ENCODE measurements at places on chromosomes 11 and 22.

GRCh38 chr11:26084313-26084712, 247.6 kb upstream of the ANO3 start:
- no peak for DNase-seq

GRCh38 chr11:130882138-130882551, 34.1 kb downstream of the SNX19 start:
- no peak for DNase-seq

- DNase-seq = no peak
Measured at GRCh38 chr22:26045051-26045450, 124.2 kb upstream of the SEZ6L start.

GRCh38 chr22:30968015-30968923, at the start of gene MORC2:
TSS of gene MORC2 (minus strand) at chr22:30968774. CDS start at chr22:30967889, 885 bp downstream.
- no peak for DNase-seq

- no peak for DNase-seq
Measured at GRCh38 chr11:72319261-72319660, 75.3 kb upstream of the PHOX2A start.

DNA sequence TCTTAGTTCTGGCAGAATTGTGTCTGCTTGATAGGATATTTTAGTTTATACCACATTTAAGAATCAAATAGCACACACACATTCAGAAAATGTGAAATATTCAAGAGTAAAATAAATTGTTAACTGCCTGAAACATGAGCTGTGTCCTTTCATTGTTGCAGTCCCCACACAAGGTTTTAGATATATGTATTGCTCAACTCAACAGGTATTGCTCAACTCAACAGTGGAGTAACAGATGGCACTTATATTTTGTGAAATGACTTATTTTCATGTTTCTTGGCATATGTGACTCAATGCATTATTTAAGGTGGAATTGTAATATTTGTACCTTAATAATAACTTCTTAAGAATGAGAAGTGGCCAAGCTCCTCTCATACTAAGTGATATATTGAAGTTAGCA, 760.3 kb downstream of the CNTN5 start:
- no peak for DNase-seq

GRCh38 chr11:56522008-56522407, 21.0 kb downstream of the OR5M11 start:
- no peak for DNase-seq

DNA sequence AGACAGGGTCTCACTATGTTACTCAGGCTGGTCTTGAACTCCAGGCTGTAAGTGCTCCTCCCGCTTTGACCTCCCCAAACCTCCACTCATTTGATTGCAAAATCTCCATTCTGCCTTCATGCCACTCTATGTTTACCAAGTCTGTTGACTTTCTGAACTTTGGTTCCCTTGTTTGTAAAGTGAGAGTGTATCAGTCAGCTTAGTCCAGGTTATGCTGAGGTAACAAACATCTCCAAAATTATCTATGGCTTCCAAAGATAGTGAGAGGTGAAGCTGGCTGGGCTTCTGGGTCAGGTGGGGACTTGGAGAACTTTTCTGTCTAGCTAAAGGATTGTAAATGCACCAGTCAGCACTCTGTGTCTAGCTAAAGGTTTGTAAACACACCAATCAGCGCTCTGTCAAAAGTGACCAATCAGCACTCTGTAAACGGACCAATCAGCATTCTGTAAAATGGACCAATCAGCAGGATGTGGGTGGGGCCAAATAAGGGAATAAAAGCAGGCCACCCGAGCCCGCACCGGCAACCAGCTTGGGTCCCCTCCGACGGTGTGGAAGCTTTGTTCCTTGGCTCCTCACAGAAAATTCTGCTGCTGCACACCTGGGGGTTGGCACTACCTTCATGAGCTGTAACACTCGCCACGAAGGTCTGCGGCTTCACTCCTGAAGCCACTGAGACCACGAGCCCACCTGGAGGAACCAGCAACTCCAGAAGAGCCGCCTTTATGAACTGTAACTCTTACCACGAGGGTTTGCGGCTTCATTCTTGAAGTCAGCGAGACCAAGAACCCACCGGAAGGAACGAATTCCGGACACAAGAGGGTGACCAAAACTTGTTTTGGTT, 109.3 kb downstream of the MIAT start:
- DNase-seq = no peak
